ENCODE measurements at places on chromosomes 16 and 17.

GRCh38 chr16:27935076-27935475 is 128.4 kb downstream of the GSG1L start:
- no peak for DNase-seq

DNA sequence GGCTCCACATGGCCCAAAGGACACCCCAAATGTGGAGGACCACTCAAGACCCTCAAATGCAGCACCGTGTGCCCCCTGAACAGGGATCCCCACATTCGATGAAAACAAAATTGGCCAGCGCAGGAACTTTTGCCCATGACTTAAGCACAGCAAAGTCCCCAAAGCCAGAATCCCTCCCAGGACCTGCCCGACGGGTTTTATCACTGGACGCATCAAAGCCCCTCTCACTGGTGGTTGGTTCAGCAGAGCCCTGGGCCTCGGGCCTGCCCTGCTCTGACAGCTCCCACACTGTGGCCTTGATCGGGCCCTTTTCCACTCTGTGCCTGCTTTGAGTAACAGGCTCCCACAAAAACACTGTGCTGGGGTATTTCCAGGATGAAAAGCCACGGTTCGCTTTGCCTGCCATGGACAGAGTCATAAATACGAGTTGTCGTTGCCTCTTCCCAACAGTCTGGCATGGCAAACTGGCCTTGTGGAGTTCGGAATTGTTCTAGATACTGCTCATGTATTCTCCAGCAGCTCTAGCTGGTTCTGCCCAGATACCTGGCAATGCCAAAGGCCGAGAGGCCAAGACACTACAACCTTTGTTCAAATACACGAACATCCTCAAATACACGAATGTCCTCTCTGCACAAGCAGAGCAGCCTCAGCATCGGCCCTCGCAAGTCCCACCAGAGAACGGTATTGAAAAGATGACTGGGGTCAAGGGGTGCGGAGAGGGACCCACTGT is 46.4 kb downstream of the TBC1D16 start:
- DNase-seq: no peak

GRCh38 chr17:81179861-81180260 is 13.8 kb upstream of the AATK start:
- no peak for DNase-seq

DNA sequence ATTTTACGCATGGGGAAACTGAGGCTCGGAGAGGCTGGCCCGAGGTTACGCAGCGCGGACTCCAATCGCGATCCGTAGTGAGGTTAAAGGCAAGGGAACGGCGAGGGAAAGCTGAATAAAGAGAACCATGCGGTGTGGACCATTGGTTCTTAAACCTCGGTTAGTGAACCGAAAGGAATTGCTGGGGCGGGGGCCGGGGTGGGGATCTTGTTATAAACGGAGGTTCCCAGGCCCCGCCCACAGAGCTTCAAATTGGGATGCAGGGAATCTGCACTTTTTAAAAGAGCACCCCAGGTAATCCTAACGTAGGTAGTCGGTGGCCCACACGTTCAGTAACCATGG is 524 bp downstream of the IQCK start:
- DNase-seq: no peak

- no peak for DNase-seq
Observed at GRCh38 chr17:81243333-81243664, 4.2 kb downstream of the NDUFAF8 start.

DNA sequence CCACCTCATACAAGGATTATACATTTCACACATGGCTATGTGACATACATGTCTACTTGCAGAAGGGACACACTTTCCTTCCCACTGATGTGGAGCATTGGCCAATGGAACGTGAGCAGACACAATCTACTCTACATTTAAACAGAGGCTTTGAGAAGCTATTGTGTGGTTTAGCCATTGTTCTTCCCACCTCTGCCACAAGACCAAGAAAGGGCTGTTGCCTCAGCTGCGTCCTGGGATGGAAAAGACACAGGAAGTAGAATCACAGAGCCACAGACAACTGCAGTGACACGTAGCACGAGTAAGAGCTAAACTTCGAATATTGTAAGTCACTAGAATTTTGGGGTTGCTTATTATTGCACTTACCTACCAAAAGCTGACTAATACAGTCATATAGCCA is 33.3 kb downstream of the PRKCB start:
- DNase-seq: no peak

DNA sequence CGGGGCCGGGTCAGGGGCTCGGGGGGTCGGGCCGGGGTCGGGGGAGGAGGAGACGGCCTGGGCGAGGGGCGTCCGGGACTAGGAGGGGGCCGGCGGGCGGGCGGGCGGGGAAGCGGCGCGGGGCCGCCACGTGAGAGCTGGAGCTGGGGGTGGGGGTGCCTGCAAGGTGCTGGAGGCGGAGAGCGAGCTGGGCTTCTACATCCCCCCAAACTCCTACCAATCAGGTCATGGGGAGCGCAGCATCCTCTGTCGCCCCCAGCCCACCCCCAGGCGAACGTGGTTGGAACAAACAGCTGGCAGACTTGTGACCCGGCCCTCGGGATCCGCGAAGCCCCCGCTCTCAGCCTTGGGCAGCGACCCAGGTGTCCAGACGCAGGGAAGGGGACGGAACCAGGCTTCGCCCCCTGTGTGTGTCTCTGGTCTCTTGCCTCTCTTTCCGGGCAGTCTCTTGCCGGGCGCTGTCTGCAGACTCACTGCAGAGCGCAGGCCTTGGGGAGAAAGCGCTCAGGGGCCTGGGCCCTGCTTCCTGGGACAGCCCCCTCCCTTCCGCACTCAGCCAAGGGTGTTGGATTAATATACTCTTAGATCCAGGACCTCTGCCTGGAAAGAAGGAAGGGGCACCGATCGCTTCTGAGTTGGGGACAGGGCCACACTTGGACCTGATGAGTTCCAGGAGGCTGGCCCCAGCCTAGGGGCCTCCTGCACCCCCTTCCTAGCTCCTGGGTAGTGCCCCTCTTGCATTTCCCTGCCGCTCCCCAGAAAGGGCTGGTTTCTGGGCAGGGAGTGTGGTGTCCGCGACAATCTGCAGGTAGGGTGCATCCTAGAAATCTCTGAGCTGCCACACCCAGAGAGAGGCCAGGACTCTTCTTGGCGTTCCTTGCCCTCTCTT is 722 bp downstream of the RASL10B start:
- no peak for DNase-seq

DNA sequence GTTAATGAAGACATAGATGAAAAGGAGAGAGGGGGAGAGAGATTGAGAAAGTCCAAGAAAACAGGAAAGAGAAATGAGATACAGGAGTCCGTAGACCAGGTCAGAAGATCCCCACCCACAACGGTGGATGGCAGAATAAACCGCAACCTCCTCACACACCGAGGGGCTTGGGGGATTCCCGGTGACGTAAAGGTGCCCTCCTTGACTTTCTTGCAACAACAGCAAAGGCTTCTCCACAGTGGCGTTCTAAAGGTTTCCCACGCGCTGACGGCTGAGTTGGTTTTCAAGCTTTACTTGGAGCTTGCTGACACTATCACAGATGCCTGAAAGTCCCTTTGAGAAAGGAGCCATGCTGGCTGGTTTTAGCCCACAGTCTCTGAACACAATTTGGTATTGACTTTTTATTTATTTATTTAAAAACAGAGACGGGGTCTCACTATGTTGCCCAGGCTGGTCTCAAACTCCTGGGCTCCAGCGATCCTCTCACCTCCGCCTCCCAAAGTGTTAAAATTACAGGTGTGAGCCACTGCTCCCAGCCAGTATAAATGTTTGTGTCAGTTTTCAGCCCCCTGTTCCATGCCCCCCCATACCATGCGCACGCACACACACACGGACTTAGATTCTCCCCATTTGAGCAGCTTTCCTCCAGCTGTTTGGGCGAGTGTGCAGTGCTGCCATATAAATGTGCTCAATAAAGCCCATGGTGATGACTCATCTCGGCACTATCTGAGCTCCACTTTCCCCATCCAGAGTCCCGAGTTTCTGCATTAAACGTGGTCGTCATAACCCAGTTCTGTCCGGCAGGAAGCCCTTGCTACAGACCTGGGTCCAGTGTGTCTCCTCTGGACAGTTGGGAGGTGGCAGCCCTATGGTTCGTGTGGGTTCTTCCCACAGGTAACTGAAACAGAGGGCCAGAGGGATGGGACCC is 33.0 kb upstream of the SEC14L1 start:
- DNase-seq: no peak

DNA sequence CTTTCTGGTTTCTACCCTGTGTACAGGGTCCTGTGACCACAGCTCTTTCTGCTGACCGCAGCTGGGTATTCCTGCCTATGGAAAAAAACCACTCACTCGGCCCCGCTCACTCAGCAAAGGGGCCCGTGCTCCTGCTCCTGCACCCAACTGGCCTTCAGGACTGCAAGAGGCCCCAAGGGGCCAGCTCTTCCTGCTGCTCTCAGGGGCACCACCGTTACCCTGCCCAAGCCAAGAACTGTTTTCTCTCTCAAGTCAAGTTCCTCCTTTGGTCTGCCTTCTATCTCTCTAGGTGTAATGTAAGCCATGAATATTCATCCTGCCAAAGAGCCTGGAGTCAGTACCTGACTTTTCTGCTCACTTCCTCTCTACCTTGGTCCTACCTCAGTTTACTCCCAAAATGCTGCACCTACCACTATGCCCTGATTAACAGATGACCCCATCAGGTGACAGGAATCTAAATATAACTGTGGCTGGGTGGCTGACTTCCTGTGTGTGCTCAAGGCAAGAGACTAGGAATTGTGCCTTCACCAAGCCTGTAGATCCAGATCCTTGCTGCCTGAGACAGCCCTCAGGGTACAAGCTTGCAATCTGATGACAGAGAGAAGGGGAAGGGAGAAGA is 20.4 kb upstream of the SCIMP start:
- DNase-seq: no peak

DNA sequence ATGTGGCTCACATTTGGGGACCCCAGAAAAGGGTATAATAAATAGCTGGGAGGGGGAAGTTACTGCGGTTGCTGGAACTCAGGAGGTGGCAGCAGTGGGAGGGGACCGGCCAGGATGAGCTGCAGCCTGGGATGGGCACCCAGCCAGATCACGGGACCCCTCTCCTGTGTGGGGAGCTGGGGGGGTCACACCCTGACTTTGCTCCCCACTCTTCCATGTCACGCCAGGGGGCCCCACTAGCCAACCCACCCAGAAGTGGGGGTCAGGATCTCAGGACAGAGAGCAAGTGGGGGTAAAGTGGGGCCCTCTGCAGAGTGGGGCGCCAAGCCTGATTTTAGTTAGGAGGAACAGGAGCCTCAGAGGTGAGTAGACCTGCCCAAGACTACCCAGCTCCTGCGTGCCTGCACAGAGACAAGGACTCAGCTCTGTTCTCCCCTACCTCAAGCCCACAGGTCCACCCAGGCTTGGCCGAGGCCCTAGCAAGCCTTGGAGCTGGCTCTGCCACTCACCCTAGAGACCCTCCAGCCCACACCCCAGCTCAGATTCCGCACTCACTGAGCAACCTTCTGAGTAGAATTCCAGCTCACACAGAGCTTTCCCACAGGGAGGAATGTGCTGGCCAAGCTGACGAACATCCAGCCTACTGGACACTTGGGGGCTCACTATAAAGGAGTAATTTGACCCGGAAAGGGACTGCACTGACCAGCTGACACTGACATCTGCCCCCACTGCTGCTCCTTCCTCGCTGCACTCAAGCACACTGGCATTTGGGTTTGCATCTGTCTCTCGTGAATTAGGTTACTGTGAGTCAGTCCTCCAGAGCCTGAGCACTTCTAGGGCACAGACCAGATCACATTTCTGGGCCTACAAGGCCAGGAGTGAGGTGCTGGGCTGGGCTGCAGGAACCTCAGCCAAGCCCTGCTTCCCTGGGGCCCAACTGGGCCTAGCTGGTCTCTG is 310.1 kb downstream of the C16orf95 start:
- no peak for DNase-seq

- DNase-seq: no peak
Observed at GRCh38 chr17:33079201-33079600, 87.6 kb downstream of the SPACA3 start.

- no peak for DNase-seq
Observed at GRCh38 chr17:48611213-48611612, 396 bp upstream of the HOXB7 start.

- no peak for DNase-seq
Observed at GRCh38 chr17:57311281-57312216, 55.2 kb downstream of the MSI2 start.

DNA sequence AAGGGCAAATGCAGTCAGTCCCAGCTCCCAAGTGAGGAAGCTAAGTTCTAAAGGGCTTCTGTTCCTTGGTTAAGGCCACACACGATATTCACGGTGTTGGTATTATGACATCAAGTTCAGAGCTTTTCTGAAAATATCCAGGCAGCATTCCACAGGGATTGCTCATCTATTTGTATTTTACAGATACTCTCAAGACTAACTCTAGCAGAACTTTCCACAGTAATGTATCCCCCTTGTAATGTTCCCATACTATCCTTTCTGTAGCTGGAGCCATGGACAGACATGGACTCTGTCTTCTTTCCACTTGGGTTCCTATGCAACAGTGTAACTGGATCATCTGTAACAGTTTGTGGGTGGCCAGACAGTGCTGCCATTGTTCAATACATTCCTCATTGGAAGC is 13.5 kb downstream of the SDR42E1 start:
- no peak for DNase-seq

DNA sequence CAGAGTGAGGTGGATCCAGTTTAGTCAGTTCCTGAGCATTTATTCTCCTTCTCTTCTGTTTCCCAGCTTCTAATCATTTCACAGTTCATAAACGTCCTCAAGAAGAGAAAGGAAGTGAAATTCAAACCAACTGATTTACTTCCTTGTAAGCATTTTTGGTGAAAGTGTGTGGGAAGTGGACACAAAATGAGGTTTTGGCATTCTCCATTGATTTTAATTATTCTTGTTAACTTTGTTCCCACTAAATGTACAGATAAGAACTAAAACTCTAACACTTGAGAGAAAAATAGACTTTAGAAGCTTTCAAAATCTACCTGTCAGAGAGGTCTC is 42.7 kb upstream of the CORO6 start:
- no peak for DNase-seq

DNA sequence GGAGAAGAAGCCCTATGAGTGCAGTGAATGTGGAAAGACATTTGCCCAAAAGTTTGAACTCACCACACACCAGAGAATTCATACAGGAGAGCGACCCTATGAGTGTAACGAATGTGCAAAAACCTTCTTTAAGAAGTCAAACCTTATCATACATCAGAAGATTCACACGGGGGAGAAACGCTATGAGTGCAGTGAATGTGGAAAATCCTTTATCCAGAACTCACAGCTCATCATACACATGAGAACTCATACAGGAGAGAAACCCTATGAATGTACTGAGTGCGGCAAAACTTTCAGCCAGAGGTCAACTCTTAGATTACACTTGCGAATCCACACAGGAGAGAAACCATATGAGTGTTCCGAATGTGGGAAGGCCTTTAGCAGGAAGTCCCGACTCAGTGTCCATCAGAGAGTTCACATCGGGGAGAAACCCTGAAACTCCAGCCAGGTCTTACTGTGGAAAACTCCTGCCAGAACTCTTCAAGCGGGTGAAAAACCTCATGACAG is 21.6 kb downstream of the ZFP1 start:
- DNase-seq: no peak

DNA sequence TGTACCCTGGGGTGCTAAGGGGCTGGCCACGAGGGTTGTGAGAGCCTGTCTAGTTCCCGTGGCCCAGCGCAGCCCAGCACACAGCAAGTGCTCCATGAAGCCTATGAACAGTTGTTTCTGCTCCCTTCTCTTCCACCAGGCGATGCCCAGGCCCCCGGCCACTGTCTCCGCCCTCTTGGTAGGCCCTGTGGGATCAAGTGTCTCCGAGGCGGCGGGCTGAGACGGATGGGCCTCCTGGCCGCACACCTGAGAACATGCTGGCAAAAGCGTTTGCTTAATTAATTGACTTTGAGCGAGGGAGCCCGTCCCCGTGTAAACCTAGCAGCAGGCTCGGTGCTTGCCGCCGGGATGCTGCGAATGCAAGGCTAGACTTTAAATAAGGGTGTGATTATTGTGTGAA is 129.7 kb upstream of the GSE1 start:
- DNase-seq: peak; percentile 48

GRCh38 chr16:66701026-66701425 is 4.5 kb upstream of the CMTM4 start:
- DNase-seq: no peak
